ENCODE measurements at places on chromosomes 13 and 19. TPM values are rescaled to one million over a fixed set of nuclear protein-coding genes. Genes with fewer than 3 reads are reported as not detected.
A peak's percentile ranks its signal among the peaks of the same experiment; 100 is the strongest.

DNA sequence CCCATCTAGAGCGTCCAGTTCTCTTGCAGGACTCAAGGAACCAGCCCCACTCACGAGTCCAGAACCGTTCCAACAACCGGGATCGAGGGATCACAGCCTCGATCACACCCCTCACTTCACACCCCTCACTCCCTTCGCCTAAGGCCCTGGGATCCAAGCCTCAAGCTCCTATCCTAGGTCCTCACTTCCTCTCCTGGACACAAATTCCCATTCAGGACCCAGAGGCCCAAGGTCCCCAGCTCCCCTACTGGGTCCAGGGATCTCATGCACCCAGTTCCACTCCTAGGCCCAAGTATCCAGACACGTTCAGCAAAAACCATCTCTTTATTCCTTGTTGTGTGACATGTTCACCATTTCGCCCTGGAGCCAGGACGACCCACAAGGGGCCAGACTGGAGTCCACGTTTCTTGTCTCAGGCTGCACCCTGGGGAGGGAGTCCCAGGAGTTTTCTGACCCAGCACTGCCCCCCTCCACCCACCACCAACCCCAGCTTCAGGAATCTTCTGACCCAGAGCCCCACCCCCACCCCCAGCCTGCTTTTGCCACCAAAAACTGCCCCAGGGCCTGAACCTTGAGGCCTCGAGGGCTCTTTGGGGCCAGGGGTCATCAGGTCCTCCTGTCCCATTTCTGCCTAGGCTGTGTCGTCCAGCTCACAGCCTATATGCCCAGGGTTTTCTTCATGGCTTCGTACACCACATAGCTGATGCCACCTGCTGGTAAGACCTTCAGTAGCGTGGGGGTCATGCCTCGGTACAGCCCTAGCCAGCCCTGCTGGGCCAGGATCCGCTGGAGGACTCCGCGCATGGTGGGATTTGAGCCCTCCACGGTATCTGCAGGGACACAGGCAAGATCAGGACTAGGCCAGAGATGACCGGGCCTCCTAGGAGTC is 1.4 kb upstream of the KHSRP start:
- H3K4me1 ChIP-seq: peaks cover 11% of the 10 kb centered on the region
- no peak for DNase-seq
- H3K27me3 ChIP-seq: peaks cover 12% of the 10 kb centered on the region
- H3K36me3 ChIP-seq: peaks cover 6% of the 10 kb centered on the region
- peak overlapping the region; percentile 90 for H3K27ac ChIP-seq
- peak overlapping the region; percentile 70 for H3K4me3 ChIP-seq

Gene ZNF555
- 13.7 TPM for total RNA-seq

Gene ACOD1
- total RNA-seq: not detected

Gene CYP2A7
- total RNA-seq: not detected
